ENCODE measurements at places on chromosomes 16 and 17. TPM values are rescaled to one million over a fixed set of nuclear protein-coding genes. Genes with fewer than 3 reads are reported as not detected.

DNA sequence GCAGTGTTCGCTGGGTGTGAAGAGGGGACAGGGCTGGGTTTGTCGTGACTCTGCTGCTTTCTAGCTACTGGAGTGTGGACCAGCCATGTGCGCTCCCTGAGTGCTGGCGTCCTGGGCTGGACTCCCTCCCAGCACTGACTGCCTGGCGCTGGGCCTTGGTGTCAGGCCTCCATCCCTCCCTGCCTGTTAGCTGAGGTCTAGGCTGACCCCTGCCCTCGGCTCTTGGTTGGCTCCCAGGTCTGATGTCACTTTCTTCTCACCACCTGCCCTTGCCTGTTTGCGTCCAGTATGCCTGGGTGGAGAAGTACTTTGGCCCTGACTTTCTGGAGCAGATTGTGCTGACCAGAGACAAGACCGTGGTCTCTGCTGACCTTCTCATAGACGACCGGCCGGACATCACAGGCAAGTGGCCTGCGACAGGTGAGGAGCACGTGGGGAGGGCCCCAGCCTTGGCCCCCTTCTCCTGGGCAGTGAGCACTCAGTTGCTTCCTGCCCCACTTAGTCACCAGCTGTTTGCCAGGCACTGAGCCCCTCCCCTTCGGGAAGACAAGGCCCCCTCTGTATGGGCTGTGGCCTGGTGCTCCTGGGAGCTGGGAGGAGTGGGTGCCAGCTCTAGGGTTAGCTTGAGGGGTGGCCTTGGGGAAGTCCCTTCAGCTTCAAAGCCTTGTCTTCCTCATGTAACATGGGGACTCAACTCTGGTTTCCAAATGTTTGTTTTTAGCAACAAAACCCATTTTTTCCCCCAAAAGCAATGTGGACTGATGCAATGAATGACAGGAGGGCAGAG is 41.5 kb downstream of the NT5M start:
- H3K36me3 ChIP-seq = no peaks in the 10 kb centered on the region
- H3K27me3 ChIP-seq = no peaks in the 10 kb centered on the region
- no peaks in the 10 kb centered on the region for H3K4me1 ChIP-seq

GRCh38 chr17:55742272-55743102 is 8.4 kb upstream of the PCTP start:
- no peak overlapping the region for H3K4me3 ChIP-seq
- no peaks in the 10 kb centered on the region for H3K4me1 ChIP-seq
- no peak for DNase-seq
- H3K36me3 ChIP-seq = no peaks in the 10 kb centered on the region
- no peaks in the 10 kb centered on the region for H3K27me3 ChIP-seq
- no peak overlapping the region for H3K27ac ChIP-seq

- H3K27ac ChIP-seq = no peak overlapping the region
- no peak for DNase-seq
- H3K4me3 ChIP-seq = no peak overlapping the region
- peaks cover 89% of the 10 kb centered on the region for H3K27me3 ChIP-seq
- H3K4me1 ChIP-seq = peaks cover 25% of the 10 kb centered on the region
- no peaks in the 10 kb centered on the region for H3K36me3 ChIP-seq
Observed at GRCh38 chr17:9004961-9005285, 16.4 kb upstream of the NTN1 start.

- no peak overlapping the region for H3K27ac ChIP-seq
- H3K36me3 ChIP-seq = peaks cover 49% of the 10 kb centered on the region
- no peak for DNase-seq
Observed at GRCh38 chr17:4005296-4006164, 41.3 kb upstream of the ATP2A3 start.

DNA sequence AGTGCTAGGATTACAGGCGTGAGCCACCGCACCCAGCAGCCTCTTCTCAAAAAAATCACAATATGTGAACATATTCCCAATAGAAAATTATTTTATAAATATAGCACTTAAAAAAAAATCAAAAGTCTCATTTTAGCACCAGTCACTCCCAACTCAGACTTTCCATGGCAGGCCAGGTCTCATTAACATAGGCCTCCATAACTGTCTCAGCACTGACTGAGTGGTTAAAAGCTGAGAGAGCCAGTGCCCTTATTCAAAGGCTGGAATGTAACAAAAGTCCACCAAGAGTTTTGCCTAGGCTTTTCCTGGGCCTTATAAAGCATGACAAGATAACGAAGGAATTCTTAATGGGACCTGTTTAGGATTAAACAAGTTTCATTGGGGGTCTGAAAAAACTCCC is 79.8 kb downstream of the EMP2 start:
- H3K36me3 ChIP-seq = no peaks in the 10 kb centered on the region
- H3K4me3 ChIP-seq = no peak overlapping the region
- H3K27me3 ChIP-seq = no peaks in the 10 kb centered on the region
- no peak for DNase-seq
- H3K27ac ChIP-seq = no peak overlapping the region

GRCh38 chr16:28845293-28845692 is 855 bp downstream of the TUFM start:
- peak overlapping the region; percentile 93 for H3K4me3 ChIP-seq
- H3K27ac ChIP-seq = peak overlapping the region; percentile 86
- DNase-seq = no peak
- peaks cover 23% of the 10 kb centered on the region for H3K4me1 ChIP-seq
- no peaks in the 10 kb centered on the region for H3K27me3 ChIP-seq

- H3K4me3 ChIP-seq = no peak overlapping the region
- H3K4me1 ChIP-seq = no peaks in the 10 kb centered on the region
- no peak overlapping the region for H3K27ac ChIP-seq
- no peak for DNase-seq
Observed at GRCh38 chr16:9035996-9036395, 55.4 kb upstream of the HAPSTR1 start.

- H3K4me1 ChIP-seq = no peaks in the 10 kb centered on the region
- H3K36me3 ChIP-seq = no peaks in the 10 kb centered on the region
- H3K27me3 ChIP-seq = no peaks in the 10 kb centered on the region
- H3K27ac ChIP-seq = no peak overlapping the region
- no peak overlapping the region for H3K4me3 ChIP-seq
Observed at GRCh38 chr16:3202903-3203539, 15.0 kb downstream of the OR1F1 start.

DNA sequence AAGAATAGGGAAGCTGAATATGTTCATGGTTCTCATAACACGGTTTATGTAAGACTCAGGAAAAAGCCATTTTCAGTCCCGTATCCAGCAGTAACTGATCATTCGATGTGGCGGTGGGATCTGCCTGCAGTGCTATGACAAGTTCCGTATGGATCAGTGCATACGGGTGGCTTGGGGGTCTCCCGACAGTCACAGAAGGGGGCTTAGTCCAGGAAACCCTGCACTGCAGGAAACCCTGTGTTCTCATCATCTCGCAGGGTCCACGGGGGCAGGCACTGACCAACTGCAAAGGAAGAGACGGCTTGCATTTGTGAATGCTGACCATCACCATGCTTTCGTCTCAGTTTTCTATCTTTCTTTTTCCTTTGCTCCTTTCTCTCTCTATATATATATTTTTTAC is 7.7 kb downstream of the MTHFSD start:
- no peaks in the 10 kb centered on the region for H3K27me3 ChIP-seq
- peaks cover 60% of the 10 kb centered on the region for H3K36me3 ChIP-seq
- H3K4me3 ChIP-seq = no peak overlapping the region
- no peak overlapping the region for H3K27ac ChIP-seq
- H3K4me1 ChIP-seq = no peaks in the 10 kb centered on the region

DNA sequence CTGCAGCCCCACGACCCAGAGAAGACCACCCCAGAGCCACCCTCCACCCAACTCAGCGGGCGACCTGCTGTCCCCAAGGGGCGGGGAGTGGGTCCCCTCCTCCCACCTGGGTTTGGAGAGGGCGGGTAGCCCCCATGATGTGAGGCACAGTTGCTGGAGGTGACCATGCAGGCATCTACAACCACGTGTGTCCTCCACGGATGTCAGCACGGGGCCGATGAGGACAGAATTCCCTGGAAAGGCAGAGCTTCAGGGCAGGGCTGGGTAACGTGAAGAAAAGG is 7.1 kb downstream of the UTS2R start:
- no peaks in the 10 kb centered on the region for H3K36me3 ChIP-seq
- DNase-seq = no peak
- no peaks in the 10 kb centered on the region for H3K27me3 ChIP-seq
- no peak overlapping the region for H3K4me3 ChIP-seq

Gene KCNH6
- polyA plus RNA-seq = not detected

Gene GINS2
- not detected for polyA plus RNA-seq

All from CD14-positive monocyte (primary cell).